ENCODE measurements at places on chromosomes 11 and 22.

GRCh38 chr11:111177037-111177871, 68.3 kb upstream of the POU2AF2 start:
- DNase-seq: no peak

- no peak for DNase-seq
Measured at GRCh38 chr11:78078218-78079167, 1.2 kb downstream of the NDUFC2 start.

DNA sequence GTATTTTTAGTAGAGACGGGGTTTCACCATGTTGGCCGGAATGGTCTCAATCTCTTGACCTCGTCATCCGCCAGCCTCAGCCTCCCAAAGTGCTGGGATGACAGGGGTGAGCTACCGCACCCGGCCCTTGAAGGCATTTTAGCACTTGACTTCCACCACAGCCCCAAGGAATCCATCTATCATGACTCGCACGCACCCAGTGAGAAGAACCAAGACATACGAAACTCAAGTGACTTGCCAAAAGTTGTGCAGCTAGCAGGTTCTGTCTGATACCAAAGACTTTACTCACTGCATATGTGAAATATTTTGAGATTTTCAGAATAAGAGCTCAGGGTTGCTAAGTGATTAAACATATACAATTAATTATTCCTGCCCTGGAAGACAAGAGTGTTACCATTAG, 21.0 kb downstream of the FLI1 start:
- no peak for DNase-seq

DNA sequence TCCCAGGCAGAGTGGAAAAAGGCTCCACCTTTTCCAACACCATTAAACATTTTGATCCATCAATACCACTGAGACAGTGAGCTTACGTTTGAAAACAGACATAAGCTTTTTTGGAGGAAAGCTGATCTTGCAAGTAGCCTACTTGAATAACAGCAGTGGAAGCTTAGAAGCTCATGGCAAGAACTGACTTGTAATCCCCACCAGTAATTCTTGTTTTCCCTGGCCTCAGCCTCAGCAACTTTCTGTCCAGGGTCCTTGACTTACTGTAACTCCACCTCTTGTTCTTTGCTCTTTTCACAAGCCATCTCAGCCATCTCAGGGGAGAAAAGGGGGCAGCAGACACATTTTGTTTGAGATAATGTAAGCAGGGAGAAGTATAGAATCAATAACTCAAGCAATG, 12.3 kb upstream of the MPZL2 start:
- DNase-seq: no peak

- DNase-seq: no peak
Measured at GRCh38 chr11:47918370-47918690, 62.0 kb upstream of the PTPRJ start.

- DNase-seq: peak; percentile 10
Measured at GRCh38 chr11:6201481-6201880, 2.5 kb downstream of the OR52W1 start.

- DNase-seq: no peak
Measured at GRCh38 chr11:83855237-83855636, 569.1 kb upstream of the CCDC90B start.

All from CD4-positive, alpha-beta T cell treated with Interferon alpha-2 for 1 hour (primary cell).